Astrocyte (in vitro differentiated cells and primary cell): ENCODE measurements at places on chromosomes 12 and 14.

- DNase-seq, result no peak
Measured at GRCh38 chr12:111454716-111455447, 49.2 kb downstream of the SH2B3 start.

DNA sequence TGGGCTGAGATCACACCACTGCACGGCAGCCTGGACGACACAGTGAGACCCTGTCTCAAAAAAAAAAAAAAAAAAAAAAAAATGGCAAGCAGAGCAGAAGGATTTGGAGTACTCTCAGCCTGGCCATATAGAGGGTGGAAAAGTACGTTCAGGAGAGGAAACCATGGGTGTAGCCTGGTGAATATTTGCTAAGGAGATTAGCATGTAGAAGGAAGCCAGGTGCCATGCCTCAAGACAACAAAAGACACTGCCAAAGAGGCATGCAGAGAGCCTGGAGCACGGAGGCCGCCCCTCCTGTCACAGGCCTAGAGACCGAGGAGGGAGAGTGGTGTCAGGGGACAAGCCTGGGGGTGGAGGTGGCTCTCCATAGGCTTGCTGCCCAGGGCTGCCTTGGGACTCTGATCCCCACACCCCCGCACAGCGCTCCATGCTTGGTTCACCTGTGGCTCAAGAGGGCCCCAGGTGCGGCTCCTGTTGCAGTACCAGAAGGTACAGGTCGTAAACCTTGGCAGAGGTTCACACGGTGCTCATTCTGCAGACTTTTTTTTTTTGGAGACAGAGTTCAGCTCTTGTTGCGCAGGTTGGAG lies 27.9 kb upstream of the DEGS2 start:
- no peak for DNase-seq

- DNase-seq, result no peak
Measured at GRCh38 chr12:131386167-131386521, 324.7 kb upstream of the SFSWAP start.

- DNase-seq, result no peak
Measured at GRCh38 chr14:86756521-86757190, 1226.7 kb downstream of the FLRT2 start.

GRCh38 chr14:49306152-49306751 lies 279.9 kb downstream of the RPS29 start:
- DNase-seq, result peak; percentile 4

DNA sequence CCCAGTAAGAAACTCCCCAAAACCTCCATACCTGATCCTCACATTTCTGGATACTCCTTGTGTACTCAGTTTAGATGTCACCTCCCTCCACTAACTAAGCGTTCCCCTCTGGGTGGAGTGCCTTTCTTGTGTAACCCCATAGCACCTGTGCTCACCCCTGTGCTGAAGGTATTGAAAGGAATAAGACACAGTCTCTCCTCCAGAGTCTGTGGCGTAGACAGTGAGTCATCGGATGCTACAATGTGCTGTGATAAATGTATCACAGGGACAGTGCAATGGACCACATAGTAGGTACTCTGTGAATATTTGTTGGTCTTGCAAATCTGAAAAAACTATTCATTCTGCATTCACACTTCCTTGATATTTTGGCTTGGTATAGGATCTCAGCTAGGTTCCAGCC lies 30.8 kb downstream of the TSPAN9 start:
- peak; percentile 43 for DNase-seq

DNA sequence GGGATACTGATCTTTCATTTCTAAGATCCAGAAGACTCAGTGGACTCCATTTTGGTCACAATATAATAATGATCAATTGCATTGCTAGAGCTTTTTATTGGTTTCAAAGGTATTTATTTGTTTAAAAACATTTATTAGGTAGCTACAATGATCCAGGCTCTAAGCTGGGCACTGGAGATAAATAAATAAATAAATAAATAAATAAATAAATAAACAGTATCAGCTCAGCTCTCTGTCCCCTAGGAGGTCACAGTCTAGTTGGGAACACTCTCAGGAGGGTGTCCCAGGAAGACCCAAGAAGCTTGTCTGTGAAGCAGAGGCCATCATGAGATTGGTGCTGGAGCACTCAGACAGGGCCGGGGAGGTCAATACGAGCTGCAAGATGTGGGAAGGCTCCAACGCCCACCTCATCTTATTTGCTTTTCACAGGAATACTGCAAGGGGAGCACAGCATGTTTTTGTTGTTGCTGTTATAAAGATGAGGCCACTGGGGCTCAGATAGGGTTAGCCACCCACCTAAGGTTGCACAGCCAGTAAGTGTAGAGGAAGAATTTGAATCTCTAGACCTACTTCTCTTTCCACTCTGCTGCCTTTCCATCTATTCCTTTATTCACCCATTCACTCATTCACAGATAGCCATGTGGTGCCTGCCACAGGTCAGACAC lies 15.5 kb downstream of the ASB2 start:
- DNase-seq, result no peak

DNA sequence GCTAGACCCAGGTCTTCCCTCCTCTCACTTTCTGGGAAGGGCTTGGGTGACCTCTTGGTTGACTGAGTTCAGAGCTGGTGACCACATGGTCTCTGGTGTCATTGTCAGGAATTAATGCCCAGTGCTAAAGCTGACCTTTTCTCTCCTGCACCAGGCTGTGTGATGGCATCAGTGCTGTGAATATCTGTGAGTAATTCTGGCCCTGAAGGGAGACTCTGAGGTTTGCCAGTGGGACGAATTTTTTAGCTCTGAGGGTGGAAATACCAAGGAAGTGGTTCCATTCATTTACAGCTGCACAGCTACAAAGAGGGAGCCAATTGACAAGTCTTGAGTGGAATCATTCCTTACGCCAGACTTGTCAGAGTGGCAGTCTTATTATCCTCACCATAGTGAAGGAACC lies 6.2 kb upstream of the KRT86 start:
- peak; percentile 30 for DNase-seq

- peak; percentile 57 for DNase-seq
Measured at GRCh38 chr14:64841121-64841651, 38.5 kb downstream of the SPTB start.

DNA sequence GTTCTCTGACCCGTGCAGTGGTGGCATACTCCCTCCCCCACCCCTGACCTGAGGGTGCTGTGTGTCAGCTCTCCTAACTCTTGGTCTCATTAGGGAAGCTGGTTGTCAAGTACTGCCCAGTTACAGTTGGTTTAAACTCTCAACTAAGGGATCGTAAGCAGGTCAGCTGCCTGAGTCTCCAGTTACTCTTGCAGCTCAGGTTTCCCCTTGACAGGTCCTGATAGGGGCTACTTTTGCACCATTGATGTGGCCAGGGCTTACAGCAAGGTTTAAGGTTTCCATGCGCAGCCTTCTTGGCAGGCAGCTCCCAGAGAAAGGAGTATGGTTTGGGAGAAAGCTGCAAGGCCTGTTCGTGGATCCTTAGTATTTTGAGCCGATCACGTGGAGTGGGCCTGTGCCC lies 74.5 kb downstream of the ETV6 start:
- DNase-seq, result peak; percentile 96

GRCh38 chr14:57390806-57391516 lies 575 bp downstream of the NAA30 start:
- peak; percentile 26 for DNase-seq

DNA sequence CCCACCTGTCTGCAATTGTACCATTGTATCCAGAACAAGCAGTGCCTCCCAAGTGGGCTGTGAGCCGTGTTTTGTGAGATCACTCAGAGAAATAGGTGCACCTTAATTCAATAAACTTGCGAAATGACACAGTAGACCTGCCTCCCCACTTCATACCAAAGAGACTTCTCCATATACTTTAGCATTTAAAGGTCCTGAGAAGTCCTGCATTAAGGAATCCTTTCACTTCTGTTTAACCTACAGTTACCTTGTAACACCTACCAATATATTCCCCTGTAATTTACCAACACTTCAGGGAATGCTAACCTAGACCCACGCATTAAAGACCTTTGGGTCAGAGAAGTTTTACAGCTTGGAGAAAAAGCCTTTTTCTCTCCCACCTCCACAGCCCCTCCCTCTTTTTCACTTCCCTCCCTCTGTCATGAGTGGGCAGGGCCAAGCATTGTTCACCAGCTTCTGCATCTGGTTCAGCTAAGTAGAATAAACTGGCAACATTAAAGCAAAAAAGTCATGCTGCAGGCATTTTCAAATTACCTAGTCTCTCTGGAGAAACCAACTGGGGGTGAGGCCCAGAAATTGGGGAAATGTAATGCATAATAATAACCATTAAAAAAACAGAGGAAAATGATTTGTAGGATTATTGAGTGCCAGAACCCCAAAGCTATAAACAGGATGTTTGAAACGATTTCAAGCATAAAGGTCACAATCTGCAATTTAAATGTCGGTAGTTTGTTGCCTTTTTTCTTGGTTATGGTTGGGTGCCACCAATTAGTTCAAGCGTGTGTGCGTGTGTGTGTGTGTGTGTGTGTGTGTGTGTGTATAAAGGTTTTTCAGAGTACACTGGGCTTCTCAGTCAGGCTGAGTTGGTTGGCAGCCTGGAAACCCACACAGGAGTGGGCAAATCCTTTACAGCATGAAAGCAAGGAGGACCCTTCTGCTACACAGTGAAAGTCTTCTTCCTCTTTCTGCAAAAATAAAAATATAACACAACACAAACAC lies 13.7 kb upstream of the WSCD2 start:
- DNase-seq, result no peak

DNA sequence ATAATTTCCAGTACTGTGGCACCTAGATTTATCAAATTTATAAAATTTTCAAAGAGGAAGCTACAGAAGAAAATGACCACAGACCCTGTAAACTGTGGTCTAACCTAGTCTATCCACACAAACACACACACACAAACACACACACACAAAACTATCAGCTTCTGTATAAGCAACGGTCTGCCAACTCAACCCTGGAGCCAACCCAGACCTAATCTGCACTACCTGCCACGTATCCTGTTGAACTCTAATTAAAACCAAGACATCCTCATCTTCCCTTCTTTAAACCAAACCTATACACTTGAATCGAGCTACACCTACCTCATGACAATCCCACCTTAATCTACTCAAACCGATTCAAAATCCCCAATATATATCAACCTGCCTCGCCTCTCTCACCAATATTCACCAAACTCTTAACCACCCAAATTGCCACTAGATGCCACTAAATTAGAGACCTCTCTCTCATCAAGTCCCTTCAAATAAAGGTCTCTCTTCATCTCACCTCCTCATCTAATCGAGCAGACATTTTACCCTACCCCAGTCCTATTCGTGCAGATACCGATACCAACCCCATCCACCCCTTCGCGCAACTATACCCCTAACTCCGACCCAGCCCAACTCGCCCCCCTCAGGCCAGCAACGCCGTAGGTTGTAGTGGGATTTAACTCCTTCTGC lies 808 bp downstream of the ACIN1 start:
- no peak for DNase-seq

DNA sequence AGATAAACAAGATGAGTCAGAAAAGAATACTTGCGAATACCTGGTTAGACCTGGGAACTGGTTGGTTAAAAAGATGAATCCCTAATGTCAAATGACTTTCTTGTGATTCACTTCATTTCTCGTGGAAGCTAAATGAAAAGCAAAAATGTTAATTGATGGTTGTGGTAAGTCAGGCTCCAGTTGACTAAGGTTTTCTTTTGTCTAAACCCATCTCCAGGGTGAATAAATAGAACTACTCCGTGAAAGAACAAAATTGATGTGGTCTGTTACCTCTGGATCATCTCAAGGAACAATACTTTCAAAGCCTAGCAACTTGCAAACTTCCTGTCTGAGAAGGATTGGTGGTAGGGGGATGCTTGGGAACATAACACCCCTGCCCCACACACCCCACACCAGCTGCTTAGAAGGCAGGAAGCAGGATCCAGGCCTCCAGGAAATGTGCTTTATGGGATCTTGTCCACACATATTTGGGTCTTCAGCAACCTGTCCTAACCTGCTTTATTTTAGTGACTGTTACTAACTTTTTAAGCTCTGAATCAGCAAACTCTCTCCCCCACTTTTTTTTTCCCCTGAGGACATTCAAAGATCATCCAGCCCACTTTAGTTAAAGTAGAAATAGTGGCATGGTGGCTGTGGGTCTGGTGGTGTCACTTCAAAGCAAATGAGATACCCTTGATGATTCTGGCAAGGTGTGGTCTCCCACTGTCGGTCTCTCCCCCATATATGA lies 60.4 kb upstream of the PTHLH start:
- peak; percentile 90 for DNase-seq

DNA sequence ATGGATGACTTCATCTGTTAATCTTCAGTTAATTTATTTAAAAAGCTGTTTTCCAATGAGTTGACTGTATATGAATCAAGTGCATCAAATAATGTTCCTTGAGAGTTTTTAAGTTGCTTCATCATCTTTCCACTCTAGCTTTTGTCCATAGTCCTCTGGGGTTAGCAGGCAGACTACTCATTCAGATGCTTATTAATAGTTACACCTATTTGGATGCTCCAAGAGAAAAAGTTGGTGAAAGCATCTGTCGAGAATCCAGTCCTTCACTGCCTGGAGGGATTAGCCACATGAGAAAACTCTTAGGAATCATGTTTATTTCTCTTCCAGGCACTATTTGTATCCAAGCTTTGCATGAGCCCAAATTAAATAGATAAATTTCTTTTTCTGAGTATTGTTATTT lies 70.2 kb downstream of the DACT1 start:
- no peak for DNase-seq

DNA sequence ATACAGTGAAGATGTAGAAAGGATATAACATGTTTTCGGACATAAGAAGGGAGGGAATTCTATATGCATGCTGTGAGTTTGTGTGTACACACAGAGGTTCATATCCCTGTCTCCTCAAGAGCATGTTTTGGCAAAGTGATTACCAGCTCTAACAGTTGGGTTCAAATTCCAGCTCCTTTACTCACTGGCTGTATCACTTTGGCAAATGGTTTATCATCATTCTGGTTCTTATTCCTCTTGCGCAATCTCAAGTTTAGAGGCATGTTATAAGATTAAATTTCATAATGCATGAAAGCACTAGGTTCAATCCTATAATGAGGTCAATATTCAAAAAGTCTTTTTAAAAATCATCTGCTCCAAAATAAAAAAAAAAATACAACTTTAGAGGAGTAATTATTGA lies 107.7 kb upstream of the LRFN5 start:
- no peak for DNase-seq

DNA sequence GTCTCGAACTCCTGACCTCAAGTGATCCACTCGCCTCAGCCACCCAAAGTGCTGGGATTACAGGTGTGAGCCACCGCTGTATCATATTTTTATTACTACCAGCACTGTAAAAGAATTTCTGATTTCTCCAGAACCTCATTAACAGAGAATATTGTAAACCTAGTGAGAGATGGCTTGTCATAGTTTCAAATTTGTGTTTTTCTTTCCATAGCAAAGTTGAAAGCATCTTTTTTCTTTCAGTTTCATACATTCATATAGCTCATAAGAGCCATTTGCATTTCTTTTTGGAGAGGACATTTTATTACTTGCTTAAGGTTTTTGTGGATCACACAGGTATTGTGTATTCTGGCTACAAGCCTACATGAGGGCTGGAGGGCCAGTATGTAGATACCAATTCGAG lies 58.0 kb downstream of the MIS18BP1 start:
- no peak for DNase-seq

- DNase-seq, result peak; percentile 91
Measured at GRCh38 chr12:46219877-46220655, 48.8 kb downstream of the SLC38A1 start.

- no peak for DNase-seq
Measured at GRCh38 chr12:105812366-105812765, 326.4 kb downstream of the NUAK1 start.
